Esophagus squamous epithelium (tissue), 5 donors: ENCODE measurements at places on chromosomes 4 and X.

- DNase-seq = no peak
Observed at GRCh38 chr4:123477711-123478209, 81.2 kb downstream of the SPRY1 start.

- DNase-seq = no peak
Observed at GRCh38 chrX:130260316-130260715, 8.4 kb downstream of the ZNF280C start.

GRCh38 chr4:85866508-85866907 lies 391.6 kb downstream of the ARHGAP24 start:
- DNase-seq = no peak

GRCh38 chr4:132001542-132001941 lies 1147.6 kb upstream of the PCDH10 start:
- no peak for DNase-seq

DNA sequence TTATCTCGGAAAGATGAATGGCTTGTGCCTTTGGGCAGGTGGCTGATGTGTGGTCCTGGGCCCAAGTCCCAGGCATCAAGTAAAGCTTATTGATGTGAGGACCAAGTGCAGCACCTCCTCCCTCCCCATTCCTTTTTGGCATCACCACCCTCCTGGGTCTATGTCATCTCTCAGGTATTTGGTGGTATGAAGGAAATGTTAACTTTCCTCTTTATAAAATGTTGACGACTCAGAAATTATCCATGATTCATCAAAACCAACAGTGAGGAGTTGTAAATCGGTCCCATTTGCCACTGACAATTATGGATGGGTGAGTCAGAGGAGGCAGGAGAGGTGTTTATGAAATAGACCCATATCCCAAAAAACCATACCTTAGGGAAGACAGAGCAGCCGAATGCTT lies 229.4 kb upstream of the GATB start:
- no peak for DNase-seq

GRCh38 chr4:163949976-163950601 lies 455.6 kb downstream of the TMA16 start:
- DNase-seq = no peak

DNA sequence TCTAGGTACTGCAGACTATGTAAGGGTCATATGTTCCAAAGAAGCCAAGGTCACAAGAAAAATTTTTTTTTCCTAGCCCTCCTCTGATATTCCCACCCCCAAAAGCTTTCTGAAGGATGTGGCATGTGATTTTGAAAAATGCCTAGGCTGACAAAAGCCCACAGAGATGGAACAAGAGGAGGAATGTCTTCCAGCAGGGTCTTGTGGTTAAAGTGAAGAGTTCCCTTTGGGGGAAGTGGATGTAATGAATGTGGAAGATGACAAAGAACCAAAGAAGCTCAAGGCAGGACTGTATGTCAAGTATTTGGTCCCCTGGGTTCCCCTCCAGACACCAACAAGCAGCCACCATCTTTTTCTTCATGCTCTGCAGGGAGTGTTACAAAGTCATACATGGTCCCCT lies 268.8 kb downstream of the BCOR start:
- DNase-seq = no peak
